ENCODE measurements at places on chromosomes 16 and 17.

DNA sequence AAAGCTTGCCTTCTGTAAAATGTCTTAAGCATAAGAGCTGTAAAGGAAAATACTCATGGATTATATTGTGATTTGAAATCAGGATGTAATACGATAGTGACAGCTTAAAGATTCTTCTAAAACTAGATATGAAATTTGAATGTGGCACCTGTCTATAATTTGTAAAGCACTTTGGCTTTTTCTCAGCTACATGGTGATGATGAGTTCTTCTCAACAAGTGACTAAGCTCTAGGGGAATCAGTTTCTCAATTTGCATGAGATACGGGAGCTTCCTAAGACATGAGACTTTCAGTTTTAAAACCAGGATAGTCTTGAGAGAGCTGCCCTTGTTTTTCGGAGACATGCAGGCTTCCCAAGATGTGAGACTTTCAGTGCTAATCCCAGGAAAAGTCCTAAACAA, 439.2 kb downstream of the CDH13 start:
- DNase-seq, result no peak

GRCh38 chr16:68529608-68529930, 9.5 kb upstream of the ZFP90 start:
- DNase-seq, result no peak

DNA sequence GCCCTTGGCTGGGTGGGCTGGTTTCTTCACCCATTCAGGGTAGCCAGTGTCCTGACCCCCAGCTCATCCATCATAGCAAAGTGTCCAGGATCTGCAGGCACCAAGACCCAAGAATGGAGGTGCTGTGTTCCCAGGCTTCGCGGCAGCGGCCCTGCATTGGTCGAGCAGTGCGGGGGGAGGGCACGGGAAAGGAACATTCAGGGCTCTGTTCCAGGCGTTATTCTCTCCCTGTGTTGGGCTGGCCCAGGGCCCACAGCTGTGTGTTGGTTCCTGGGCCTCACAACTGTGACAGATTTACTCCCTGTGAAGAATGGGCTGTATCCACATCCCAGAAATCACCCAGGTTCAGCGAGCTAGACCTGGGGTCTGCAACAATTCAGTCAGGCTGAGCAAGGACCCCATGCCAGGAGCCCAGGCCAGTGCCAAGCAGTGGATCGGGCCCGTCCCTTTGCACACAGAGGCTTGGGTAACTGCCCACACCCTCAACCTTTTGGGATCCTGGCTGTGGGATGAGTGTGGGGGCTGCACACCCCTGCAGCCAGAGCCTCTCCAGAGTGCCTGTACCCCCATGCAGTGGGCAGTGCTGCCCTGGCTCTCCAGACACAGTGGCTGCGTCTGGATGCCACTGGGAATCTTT, 10.0 kb downstream of the GPT2 start:
- DNase-seq, result no peak

GRCh38 chr16:4976079-4976478, 17.9 kb downstream of the SEC14L5 start:
- no peak for DNase-seq

- DNase-seq, result peak; percentile 80
Measured at GRCh38 chr17:46949291-46950174, 26.6 kb downstream of the GOSR2 start.

GRCh38 chr17:227078-227945, 45.9 kb upstream of the DOC2B start:
- DNase-seq, result no peak

DNA sequence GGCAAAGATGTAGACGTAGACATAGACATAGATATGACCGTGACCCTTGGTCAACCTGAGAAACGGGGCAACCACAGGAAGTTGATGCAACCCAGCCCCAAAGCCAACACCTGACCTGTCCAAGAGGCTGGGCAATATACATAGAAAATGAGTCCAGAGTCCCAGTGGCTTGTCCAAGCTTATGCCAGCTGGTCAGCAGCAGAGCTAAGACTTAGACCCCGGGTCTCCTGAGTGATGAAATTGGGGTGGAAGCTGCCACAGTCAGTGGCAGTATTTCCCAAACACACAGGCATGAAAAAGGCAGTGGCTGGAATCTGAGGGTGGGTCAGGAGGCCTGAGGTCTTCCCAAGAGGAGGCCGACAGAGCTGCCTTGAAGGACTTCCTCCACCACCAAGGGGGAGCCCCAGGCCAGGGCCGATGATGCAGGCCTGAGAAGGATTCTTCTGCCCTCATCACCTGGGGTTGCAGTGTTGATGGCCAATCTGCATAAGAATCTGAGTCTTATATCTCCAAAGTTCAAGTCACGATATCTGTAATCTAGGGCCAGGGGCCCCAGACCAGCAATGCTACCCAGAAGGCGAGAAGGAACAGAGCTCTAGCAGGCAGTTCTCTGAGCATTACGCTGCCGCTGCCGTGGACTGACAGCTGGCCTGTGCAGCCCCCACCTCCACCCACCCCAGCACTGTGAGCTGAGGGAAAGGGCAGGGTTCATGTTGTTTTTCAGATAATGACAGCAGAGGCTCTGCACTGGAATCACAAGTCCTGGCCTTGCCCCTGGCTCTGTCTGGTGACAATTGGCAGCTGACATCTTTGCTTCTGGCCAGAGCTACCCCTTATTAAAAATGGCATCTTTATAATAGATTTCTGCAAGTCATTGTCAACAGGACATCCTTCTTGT, 72.7 kb downstream of the GNAO1 start:
- peak; percentile 78 for DNase-seq

- DNase-seq, result peak; percentile 58
Measured at GRCh38 chr17:65139101-65139764, 2.1 kb downstream of the RGS9 start.

GRCh38 chr16:11114366-11115164, 141.4 kb downstream of the SOCS1 start:
- DNase-seq, result no peak

Measured in islet precursor cell (in vitro differentiated cells).